T-helper 17 cell (primary cell): ENCODE measurements at places on chromosomes 2 and 18.
A peak's percentile ranks its signal among the peaks of the same experiment; 100 is the strongest.

DNA sequence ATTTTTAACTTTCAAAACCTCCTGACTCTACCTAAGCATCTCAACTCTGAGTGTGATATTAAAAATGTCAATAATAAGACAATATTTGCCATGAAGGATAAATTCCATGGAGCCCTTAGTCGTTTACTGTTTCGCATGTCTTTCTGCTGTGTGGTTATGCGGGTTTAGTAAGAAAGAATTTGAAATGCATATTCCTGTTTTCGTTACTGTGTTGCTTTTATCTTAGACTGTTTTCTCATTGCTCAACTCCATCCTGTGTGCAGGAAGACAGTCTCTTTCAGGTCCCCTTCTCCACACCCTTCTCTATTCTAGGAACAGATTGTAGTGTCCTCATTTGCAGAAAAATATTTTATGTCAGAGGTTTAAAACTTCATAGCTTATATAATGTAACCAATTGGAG, 82.5 kb upstream of the MAP3K20 start:
- DNase-seq, result no peak

- DNase-seq, result no peak
Observed at GRCh38 chr2:142649581-142649980, 227.9 kb upstream of the KYNU start.

- no peak for DNase-seq
Observed at GRCh38 chr2:200944467-200945394, 18.7 kb downstream of the ORC2 start.

GRCh38 chr2:16464641-16465040, 201.0 kb downstream of the CYRIA start:
- DNase-seq, result no peak

- DNase-seq, result no peak
Observed at GRCh38 chr2:65434592-65435241, 2.3 kb upstream of the SPRED2 start.

DNA sequence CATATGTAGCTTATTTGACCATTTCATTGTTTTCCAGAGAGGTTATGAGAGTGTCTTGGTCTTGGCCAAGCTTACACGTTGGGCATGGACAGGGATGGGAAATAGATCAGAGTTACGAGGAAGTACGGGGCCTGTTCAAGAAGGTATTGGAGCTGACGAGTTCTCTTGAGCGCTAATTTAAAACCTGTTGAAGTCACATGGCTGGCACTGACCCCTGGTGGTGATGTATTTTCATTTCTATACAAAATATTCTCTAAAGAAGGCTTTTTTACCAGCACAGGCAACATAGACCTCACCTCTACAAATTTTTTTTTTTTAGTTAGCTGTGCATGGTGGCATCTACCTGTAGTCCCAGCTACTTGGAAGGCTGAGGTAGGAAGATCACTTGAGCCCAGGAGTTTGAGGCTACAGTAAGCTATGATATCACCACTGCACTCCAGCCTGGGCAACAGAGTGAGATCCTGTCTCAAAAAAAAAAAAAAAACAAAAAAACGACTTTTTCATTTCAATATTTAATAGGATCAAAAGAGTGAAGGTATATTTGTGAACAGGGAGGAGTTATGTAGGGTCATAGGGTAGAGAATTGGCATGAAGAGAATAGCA, 19.6 kb downstream of the UGP2 start:
- peak; percentile 41 for DNase-seq

GRCh38 chr2:102615620-102616436, 3.5 kb upstream of the SLC9A2 start:
- no peak for DNase-seq

DNA sequence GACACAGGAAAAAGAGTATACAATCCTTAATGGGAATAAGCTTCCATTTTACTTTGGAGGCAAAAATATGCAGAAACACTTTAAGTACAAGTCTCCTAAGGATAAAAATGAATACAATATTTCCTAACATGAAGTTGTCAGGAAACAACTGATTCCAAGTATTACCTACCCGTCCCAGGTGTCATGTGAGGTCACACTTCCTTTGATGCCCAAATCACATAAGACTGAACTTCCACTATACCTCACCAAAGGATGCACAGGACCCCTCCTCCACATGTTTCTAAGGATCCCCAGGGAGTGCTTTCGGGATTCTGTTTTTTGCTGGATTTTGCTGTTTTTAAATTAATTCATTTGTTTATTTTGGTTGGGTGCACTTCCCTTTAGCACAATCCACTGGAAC, 438.5 kb upstream of the TCF4 start:
- no peak for DNase-seq

DNA sequence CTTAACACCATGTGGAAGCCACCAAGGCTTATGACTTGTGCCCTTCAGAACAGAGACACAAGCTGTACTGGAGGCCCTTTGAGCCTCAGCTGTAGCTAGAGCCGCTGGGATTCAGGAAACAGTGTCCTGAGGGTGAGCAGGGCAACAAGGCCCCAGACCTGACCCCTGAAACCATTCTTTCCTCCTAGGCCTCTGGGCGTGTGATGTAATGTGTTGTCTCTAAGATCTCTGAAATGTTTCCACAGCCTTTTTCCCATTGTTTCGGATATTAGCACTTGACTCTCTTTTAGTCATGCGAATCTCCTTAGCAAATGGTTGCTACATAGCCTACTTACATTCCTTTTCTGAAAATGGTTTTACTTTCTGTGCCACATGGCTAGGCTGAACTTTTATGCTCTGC, 114.9 kb downstream of the CD8B2 start:
- no peak for DNase-seq
